ENCODE measurements at places on chromosomes 12 and 14.

DNA sequence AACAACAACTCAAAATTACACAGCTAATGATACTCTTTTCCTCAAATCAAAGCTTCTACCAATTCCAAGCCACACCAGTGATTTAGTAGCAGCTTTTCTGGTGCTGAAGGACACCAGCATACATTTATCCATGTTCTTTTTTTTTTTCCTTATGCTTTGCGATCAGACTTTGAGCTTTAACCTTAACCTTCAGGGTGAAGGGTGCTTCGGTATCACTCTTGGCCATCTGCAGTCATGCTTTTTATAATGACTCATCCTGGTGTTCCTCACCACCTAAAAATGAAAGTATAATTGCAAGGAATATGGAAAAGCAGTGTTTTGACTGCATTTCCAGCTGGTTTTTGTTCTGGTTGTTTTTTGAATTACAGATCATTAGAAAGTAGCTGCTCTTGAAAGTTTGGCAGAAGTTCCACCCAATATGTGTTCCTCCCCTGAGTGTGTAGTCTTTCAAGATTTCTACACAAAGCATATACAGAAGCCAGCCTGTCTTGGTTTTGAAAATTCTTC is 1.3 kb upstream of the SLC41A2 start:
- no peak for DNase-seq

DNA sequence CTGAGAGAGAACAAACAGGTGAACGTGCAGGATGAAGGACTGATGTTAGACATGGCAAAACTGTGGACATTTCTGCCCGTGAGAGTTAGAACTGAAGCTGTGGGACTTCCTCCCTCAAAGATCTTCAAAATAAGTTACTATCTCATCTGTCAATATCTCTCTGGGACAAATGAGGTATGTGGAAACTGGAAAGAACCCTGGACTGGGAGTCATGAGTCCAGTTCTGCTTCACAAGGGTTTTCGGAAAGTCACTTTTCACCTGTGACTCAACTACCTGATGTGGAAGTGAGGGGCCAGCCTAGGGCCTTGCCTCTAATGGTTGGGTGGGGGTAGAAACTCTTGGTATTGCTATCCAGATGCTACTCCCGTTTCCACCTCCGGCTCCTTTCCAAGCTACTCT is 47.3 kb downstream of the RAB35 start:
- DNase-seq = no peak

DNA sequence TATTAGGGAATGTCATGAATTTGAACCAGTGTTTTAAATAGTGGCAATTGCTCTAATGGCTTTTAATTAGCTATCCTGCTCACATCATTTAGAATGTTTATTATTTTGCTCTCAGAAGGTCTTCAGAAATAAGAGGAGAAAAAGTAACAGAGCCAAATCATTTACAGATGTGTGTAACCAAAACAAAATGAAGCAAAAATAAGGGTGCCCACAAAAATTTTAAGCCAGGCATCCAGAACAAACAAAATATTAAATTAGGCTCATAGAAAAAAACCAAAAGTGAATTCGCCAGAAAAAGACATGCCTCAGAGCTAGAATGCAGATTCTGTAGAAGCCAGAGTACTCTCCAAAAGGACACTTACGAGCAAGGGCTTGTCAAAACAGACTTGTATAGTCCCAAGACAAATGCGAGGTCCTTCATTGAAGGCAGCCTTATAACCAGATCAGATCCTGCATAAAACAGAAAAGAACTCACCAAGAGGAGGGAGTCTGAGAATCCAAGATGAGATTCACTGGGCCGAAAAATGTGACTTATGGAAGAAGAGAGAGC is 20.2 kb upstream of the SERPINA1 start:
- no peak for DNase-seq

DNA sequence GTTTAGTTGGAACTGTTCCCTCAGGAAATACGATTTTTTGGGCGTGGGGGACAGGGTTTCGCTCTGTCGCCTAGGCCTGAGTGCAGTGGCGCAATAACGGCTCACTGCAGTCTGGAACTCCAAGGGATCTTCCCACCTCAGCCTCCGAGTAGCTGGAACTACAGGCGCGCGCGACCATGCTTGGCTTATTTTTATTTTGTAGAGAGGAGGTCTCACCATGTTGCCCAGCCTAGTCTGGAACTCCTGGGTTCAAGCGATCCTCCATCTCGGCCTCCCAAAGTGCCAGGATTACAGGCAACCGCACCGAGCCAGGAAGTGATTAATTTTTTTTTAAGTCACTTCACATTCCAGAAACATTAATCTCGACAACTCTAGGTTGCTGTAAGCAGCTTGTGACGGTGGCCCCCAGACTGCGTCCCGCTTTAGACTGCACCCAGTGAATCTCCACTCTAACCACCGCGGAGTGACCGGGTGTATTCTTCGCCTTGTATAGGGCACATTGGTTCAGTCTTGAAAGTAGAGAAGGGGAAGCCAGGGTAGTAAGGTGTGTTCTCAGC is 830 bp upstream of the MIS18BP1 start:
- no peak for DNase-seq

- no peak for DNase-seq
These were observed 50.0 kb downstream of the FOS start for GRCh38 chr14:75328558-75329155.

- DNase-seq = no peak
These were observed 18.6 kb downstream of the CSRP2 start for GRCh38 chr12:76860256-76860655.

- DNase-seq = no peak
These were observed 1.1 kb downstream of the SMIM10L1 start for GRCh38 chr12:11171969-11172675.

DNA sequence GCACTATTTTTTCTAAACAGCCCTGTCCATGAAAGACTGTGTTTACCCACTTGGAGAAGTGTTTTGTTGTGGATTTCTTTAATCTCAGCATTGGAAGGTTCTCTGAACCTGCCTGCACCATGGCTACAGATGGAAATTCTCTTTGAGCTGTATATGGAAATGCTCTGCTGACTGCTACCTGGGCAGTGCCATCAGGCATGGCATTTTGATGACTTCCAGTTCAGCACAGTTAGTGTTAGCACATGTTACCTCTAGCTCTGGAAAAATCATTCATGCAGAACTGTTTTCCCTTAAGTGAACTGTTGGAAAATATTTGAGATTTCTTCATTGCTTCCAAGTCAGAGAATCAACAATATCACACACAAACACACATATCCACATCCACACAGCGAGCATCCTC is 52.6 kb upstream of the RIC8B start:
- no peak for DNase-seq

DNA sequence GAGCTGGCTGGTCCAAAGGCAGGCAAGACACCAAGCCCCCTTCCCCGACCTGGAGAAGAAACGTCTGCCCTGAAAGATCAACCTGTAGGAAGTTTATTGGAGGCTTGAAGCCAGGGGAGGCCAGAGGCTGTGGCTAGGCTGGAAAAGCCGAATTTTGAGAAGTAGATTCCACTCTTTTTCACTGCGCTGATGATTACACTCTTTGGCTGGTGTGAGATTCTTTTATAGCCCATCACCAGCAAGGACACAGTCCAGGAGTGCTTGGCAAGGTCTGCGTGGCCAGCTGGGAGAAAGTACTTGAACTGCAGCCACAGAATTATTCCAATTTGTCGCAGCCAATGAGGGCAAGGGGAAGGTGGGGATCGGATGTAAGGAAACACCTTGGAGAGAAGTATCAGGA is 45.0 kb downstream of the SYNE3 start:
- no peak for DNase-seq

DNA sequence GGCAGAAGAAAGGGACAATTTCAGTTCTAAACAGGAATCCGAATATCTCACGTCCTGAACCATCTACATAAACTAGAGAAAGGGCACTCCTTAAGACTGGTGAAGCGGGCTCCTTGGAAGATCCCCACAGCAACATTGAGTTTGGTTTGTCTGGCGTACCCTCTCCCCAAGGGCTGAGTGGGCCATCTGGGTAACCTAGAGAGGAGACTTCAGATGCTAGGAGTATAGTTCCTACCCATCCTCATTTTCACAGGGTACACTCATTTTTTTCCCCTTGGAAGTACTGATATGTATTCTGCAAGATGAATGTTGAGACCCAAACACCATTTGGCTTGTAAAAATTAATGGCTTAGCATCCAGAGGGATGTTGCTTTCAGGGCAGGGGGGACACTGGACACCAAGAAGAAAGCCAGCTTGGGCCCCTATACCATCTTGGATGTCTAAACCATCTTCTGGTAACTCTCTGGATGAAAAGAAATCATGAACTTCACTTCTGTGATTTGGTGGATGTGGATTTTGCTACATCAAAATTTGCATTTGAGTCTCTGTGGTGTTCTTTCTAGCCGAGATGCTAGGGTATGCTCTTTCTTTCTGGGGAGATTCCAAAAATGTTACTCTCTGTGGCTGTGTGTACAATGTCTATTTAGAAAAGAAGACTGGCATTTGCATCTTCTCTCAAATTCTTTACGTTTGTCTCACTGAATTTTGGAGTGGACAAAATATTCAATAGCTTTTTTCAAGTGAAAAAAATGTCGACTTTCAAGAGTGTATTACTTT is 97.7 kb downstream of the ETV6 start:
- no peak for DNase-seq

DNA sequence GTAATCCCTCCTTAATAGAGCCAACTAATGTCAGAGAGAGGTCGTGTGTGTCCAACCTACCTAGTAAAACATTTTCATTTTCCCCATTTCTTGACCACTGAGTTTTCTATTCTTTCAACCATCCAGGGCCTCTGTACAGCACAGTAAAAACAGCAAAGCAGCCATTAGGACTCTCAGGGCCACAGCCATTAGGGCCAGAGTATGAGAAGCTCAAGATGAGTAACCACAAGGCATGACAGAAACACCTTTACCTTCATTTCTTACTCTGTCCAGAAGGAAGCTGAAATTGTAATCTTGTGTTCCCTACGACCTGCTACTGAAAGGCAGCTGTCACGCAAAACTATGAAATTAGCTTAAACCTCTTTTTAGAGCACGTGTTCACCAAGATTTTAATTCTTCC is 2.3 kb downstream of the SPPL3 start:
- DNase-seq = no peak

DNA sequence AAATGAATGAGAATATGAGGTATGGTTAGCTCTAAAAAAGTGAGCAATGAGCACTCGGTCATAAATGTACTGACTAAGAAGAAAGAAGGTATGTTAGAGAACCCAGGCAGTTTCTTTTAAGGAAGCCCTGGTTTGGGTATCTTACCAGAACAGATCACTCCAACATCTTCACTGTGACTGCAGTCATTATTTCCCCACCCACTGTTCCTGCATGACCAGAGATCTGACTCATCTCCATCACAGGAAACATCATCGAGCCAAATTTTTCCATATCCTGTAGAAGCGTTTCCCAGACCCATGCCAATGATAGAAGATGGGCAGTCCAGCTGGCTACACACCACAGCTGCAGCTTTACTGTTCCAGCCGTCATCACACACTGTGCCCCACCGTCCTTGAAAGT is 48.0 kb downstream of the CD163L1 start:
- no peak for DNase-seq

DNA sequence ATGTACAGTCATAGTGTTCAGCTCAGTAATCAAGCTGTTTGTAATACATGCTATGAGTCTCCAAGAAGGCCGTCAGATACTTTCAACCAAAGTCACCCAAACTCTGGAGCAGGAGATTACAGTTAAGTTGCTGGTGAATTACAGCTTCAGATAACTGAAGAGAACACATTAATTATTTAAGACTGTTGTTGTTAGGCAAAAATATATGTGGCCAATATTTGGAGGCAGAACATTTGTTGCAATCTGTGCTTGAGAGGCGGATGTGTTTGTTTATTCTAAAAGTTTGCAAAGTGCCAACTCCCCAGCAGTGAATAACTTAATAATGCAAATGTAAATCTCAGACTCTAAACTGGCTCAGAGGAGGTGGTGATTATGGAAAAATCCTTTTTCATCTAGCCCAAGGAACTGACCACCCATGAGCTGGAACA is 300.7 kb upstream of the TBX3 start:
- no peak for DNase-seq

GRCh38 chr12:112716099-112717093 is 75.2 kb upstream of the RPH3A start:
- no peak for DNase-seq

DNA sequence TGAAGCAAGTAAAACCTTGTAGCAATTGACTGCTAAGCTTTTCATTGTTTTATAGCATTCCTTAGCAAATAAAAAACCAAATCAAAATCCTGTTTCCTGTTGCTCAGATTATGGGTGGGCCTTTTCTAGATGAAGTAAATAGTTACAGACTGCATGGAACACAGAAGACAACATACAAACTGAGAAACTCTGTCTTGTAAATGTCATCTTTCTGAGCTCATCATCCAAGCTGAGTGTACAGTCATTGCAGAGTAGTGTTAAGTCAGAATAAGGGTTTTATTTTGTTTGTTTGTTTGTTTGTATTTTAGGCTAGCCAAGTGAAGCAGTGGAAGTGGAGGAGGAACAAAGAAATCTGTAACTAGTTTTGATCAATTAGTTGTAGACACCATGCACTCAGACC is 24.4 kb upstream of the BTG1 start:
- DNase-seq = no peak

GRCh38 chr14:51398898-51399297 is 158.9 kb downstream of the TMX1 start:
- no peak for DNase-seq

- DNase-seq = no peak
These were observed 18.7 kb downstream of the FOXG1 start for GRCh38 chr14:28785096-28785952.

DNA sequence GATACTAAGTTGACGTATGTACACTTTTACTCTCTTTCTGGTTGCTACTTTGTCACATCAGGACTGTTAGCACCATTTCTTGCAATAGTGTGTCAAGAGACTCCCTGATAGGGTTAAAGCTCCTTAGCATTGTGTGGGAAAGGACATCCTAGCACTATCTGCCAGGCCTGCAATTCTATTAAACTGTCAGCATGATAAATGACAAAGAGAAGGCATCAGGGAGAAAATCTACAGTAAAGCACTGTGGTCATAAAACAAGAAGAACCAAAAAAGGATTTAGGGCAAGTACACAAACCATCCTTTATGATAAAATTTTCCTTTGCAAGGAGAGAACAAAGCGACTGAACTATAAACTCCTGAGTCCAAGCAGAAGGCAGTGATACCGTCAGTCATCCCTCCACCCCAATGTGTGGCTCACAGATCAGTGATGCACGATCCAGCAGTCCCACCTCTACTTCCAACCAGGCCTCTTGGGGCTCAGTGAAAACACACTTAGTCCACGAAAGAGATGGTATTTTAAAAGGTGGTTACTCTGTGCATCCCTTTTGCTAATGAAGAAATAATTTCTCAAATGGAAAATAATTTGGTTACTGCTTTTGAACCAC is 31.4 kb upstream of the SLC35F4 start:
- DNase-seq = no peak

DNA sequence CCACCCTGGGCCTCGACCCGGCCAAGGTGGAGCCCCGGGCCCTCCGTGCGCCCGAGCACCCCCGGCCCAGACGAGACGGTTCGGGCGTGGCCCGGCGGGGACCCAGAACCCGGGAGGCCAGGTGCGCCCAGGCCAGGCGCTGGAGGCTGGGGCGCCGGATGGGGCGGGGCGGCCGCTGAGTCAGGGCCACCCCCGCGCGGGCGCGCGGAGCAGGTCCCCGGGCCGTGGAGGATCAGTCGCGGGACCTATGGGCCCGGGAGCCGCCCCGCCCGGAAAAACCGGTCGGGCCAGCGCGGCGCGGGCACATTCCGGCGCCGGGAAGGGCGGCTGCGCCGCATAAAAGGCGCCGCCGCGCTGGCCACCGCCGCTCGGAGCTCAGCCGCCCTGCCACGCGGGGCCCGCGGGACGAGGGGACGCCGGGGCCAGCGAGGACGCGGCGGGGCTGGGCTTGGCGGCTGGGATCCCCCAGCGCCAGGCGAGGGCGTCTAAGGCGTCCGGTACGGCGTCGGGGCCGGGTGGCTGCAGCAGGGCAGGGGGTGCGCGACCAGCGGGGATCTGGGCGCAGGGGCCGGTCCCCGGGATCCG is 21.5 kb upstream of the KIF26A start:
- no peak for DNase-seq

- DNase-seq = no peak
These were observed 108.8 kb upstream of the PTPRR start for GRCh38 chr12:71029302-71029701.
